NCI-H1436 (cell line): ENCODE measurements at places on chromosomes 2 and 18.

- DNase-seq: no peak
Measured at GRCh38 chr2:154422251-154422650, 276.2 kb upstream of the KCNJ3 start.

GRCh38 chr2:181364492-181365170, 92.6 kb upstream of the ITGA4 start:
- DNase-seq: no peak

- no peak for DNase-seq
Measured at GRCh38 chr2:197939787-197940186, 135.4 kb downstream of the PLCL1 start.

- no peak for DNase-seq
Measured at GRCh38 chr2:109637749-109638570, 23.8 kb downstream of the SOWAHC start.

DNA sequence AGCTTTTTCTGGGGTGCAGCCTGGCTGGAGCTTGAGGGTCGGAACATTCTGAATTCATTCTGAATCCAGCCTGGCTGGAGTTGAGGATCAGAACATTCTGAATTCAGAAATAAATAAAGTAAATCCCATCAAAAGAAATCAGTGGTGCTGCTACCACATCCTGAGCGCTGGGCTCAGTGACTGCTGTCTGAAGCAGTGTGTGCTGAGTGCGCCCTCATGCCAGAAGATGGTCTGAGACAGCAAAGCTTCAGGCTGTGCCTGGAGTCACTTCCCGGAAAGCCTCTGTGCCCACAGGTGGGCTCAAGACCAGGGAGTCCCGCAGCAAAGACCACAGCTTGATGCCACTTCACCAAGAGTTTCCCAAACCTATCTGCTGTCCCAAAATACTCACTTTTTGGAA, 187.9 kb downstream of the VAPA start:
- no peak for DNase-seq

DNA sequence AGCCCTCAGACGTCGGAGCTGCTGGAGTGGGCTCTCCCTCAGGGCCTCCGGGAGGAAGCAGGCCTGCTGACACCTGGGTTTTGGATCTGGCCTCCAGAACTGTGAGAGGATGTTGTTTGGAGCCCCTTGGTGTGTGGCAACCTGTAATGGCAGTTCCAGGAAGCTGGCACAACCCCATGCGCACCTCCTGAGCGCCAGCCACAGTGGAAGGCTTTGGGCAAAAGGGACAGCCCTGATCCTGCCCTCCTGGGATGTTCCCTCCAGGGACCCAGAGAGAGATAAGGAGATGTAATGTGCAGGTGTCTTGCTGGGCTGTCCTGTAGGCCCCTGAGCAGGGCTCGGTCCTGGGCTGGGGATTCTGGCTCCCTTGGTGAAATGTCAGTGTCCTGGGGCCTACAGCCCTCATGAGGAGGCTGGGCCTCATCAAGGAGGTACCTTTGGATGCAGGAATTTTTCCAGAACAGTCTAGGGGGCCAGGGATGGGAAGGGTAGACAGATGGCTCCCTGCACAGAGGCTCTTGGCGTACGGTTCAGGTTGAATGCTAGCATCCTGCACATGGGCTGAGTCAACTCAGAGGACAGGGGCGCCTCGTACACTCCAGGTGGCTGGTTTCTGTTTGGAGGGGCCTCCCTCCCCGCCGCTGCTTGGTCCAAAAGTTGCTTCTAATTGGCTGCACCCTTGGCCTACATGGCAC, 61.1 kb downstream of the ASB1 start:
- DNase-seq: no peak

- DNase-seq: no peak
Measured at GRCh38 chr2:75309596-75310463, 110.5 kb upstream of the TACR1 start.

- DNase-seq: no peak
Measured at GRCh38 chr2:237154082-237154638, 68.5 kb downstream of the COPS8 start.

GRCh38 chr2:36650031-36650829, 46.3 kb upstream of the VIT start:
- no peak for DNase-seq

GRCh38 chr18:1104181-1104881, 199.7 kb downstream of the ADCYAP1 start:
- DNase-seq: no peak

GRCh38 chr18:69947361-69948133, at the start of gene CD226:
Gene CD226 (minus strand): TSS chr18:69947873. CDS start chr18:69947406, 467 bp downstream.
- no peak for DNase-seq

GRCh38 chr2:34705551-34706247, 1106.6 kb upstream of the FAM98A start:
- no peak for DNase-seq

- DNase-seq: no peak
Measured at GRCh38 chr18:57618910-57619309, 2.7 kb downstream of the NARS1 start.

GRCh38 chr2:100236166-100236565, 86.1 kb downstream of the LONRF2 start:
- no peak for DNase-seq

DNA sequence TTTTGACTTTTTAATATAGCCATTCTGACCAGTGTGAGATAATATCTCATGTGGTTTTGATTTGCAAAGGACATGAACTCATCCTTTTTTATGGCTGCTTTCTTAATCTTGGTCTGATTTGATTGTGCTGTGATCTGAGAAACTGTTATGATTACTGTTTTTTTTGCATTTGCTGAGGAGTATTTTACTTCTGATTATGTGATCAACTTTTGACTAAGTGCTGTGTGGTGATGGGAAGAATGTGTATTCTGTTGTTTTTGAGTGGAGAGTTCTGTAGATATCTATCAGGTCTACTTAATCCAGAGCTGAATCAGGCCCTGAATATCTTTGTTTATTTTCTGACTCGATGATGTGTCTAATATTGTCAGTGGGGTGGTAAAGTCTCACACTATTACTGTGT, 16.8 kb downstream of the SP140L start:
- no peak for DNase-seq

DNA sequence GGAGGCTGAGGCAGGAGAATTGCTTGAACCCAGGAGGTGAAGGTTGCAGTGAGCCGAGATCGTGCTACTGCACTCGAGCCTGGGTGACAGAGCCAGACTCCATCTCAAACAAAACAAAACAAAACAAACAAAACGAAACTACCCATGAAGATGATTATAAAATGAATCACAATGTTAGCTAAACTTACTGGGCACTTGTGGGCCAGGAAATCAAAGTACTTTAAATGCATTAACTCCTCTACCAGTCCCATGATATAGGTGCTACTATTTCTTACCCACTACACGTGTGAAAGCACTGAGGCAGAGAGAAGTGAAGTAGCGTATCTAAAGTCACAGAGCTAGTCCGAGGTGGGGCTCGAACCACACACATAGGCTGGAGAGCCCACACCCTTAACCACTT, 53.6 kb downstream of the POLE4 start:
- no peak for DNase-seq

- no peak for DNase-seq
Measured at GRCh38 chr2:127022817-127023216, 84.1 kb downstream of the BIN1 start.

DNA sequence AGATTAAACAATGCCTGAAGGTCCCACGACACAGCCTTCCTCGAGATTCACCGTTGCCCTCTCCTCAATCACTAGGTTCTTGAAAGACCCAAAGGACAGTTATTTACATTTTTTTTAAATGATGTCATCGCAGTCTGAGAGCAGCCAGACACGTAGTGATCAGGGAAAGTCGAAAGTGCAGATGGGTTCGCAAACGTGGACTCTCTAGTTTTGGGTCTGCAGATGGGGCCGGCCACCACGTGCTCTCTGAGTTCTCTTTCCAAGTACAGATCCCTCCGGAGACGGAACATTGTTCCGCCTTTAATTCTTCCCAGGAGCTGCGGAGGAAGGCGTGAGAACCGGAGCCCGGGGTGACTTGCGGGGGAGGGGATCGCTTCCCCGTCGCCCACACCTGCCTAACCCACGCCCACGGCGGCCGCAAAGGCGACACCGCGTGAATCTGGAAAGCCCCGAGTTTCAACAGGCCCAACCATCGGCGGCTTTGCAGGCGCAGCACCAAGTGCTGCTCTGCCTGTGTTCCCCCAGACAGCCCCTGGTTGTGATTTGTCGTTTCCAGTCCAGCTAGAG, 54.3 kb downstream of the PKDCC start:
- DNase-seq: no peak

DNA sequence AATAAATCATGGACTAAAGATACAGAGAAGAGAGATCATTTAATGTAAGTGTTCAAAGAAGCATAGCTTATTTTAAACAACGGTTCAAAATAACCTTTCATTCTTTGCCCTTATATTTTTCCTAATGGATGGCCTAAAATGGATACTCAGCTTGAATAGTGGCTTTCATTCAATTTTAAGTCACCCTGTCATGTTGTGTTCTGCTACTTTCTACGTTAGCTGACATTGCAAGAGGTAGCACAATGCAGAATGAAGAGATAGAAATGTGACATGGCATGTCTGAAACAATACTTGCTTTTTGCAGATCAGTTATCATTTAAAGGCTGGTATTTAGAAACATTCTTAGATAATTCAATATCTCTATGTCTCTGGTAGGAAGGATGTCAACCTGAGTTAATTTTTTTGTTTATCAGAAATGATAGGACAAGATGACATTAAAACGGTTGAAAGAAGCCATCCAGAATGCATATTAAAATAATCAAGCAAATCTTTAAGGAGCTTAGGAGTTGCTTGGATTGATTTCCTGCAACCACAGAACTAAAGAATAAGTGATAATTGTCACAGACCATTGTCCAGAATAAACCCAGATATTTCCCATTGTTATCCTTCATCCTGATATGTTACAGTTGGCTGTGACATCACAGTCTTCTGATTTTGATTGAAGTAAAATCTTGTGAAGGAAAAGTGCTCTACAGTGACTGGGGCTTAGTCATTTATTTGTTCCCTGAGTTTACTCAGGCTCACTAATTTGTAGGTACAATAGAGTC, 41.7 kb upstream of the CAVIN2 start:
- DNase-seq: no peak

- DNase-seq: no peak
Measured at GRCh38 chr2:37281916-37282315, 42.7 kb downstream of the PRKD3 start.

DNA sequence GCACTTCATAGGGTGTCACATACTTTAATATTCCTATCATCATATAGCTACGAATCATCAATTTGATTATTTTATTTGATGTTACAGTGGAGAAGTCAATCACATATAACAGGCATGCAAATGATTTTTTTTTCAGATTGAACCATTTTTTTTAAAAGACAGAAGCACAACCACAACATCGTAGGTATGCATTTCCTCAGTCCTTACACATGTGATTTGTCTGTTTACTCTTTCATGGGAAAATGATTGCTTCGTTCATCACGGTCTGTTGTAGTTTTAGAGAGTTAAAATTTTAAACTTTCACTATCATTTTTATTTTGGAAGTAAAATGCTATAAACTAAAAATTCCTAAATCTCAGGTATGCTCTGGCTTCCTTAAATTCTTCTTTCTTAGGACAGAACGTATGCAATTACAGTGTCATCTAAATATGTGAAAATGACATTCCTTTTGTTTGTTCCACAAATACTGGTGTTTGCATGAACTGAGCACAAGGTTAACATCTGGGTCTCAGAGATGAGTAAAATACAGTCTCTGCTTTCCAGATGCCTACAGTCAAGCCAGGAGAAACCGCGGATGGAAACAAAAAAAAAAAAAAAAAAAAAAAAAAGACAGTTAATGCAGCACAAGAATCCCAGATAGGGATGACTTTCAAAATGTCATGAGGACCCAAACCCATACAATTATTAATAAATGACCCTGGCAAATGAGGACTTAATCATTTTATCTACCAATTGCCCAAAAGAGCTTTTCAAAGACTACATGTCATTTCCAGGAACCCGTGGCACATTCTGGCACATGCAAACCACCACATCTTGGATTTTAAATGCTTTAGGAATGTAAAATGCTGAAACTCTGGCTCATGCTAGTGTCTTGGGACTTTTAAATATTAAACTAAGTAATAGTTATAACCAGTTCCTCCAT, 201.2 kb downstream of the LRP1B start:
- DNase-seq: no peak

- no peak for DNase-seq
Measured at GRCh38 chr18:9742524-9743131, 34.5 kb downstream of the RAB31 start.

DNA sequence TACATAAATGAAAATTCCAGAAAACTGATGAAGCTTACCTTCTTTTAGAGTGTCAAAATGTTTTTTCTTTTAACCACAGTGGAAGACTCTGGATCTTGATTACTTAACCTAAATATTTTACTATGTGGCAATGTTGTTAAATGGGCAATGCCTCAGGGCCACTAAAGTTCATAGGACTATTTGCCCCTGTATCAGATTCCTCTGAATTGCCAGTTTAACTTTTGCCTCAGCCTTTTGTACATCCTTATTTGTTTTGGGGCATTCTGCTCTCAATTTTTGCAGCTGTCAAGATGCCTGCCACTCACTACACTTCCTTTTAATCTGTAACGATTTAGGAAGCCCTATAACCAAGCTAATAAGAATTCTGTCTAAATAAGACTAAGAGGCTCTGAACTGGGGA, 31.7 kb upstream of the SERTAD2 start:
- DNase-seq: no peak

DNA sequence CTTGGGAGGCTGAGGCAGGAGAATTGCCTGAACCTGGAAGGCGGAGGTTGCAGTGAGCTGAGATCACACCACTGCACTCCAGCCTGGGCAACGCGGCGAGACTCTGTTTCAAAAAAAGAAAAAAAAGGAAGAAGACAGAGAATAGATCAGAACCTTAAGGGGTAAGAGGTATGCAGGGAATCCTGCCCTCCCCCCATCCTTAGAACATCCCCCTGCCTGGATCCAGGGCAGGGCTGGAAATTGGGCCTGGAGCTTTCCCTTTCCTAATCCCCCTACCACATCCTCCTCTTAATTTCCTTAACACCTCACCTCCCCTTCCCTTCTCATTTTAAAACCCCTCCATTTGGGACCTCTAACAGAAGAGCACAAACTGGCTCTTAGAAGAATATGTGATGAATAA, 56.5 kb downstream of the RNU4ATAC start:
- DNase-seq: no peak

- no peak for DNase-seq
Measured at GRCh38 chr2:239731998-239732665, 293.0 kb downstream of the NDUFA10 start.

DNA sequence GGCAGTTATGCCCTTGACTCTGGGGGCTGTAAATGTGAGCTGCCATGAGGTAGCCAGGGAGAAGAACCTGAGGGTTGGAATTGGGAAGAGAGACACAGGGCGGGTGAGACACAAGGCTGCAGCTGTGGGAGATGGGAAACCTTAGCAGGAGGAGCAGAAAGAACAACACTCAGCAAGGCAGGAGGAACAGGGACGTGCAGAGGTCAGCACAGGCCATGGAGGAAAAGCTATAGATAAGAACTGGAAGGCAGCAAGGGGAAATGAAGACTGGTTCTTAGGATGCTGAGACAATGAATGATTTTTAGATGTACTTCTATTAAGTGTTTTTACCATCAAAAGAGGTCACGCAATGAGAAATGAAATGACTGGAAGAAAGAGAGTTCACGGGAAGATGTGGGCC, 80.2 kb downstream of the USP40 start:
- DNase-seq: no peak
